ENCODE measurements at places on chromosomes 11 and 22.
A peak's percentile ranks its signal among the peaks of the same experiment; 100 is the strongest.

GRCh38 chr22:38886333-38886732 lies 14.3 kb upstream of the CBX6 start:
- DNase-seq, result no peak

- no peak for DNase-seq
Observed at GRCh38 chr11:69366591-69366990, 72.6 kb downstream of the MYEOV start.

DNA sequence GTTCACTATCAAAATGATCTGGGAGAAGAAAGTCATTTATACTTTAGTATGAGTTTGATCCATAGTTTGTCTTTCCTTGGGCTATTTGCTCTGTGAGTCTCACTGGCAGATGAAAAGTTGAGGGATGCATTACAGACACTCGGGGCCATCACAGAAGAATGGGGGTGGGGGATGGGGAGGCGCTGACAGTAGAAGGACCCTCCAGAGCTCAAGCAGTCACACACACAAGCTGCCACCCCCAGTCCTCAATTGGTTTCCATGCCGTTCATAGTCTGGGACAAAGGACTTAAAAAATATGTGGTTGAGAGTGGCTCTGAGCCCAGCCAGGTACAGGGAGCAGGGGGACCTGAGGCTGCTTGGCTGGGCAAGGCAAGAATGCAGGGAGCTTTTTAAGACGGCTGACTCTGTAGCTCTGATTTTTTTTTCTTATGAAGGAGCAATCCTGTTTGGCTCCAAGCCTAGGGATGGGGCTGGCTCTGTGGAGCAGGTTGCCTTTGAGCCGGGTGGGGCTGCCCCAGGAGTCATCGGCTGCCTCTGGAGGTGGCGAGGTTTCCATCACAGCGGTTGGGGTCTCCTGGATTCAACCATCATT lies 13.3 kb upstream of the ANO1 start:
- DNase-seq, result peak; percentile 5

GRCh38 chr22:25219211-25219689 lies at the start of gene CRYBB2:
Gene CRYBB2, plus strand, starts transcription at chr22:25219639. Its CDS starts 1,791 bp downstream, at chr22:25221430.
- no peak for DNase-seq

DNA sequence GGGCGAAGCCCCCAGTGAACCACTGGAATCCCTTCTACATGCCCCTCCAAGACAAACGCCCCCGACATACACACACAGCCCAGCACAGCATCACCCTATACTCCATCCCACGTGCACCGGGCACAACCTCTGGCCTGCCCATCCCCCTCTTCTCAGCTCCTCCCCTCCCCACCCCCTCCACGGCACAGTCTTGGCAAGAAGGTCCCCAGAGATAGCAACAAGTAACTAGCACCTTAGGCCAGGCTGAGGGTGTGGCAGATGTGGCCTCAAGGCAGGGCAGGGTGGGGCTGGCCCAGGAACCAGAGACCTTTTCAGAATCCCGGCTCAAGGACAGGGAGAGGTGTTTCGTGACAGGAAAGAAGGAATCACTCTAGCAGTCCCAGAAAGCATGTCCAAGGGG lies 54.3 kb downstream of the CYTH4 start:
- no peak for DNase-seq

GRCh38 chr11:85076535-85077330 lies 550.4 kb downstream of the DLG2 start:
- no peak for DNase-seq

DNA sequence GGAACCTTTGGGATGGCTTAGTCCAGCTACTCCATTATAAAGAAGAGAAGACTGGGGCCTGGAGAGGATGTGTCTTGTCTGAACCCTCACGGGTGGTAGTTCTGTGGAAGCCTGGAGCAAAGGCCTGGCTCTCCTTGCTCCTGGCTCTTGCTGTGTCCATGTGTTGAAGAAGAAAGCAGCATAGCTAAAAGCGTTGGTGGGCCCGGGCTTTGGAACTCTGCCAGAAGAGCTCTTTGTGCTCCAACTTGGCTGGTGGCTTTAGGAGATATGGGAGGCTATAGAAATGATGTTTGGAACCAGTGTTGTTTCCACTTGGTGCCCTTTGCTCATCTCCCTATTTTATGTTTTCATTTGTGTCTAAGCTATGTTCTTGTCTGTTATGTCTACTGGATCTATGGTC lies 131.1 kb downstream of the DBX1 start:
- DNase-seq, result no peak

DNA sequence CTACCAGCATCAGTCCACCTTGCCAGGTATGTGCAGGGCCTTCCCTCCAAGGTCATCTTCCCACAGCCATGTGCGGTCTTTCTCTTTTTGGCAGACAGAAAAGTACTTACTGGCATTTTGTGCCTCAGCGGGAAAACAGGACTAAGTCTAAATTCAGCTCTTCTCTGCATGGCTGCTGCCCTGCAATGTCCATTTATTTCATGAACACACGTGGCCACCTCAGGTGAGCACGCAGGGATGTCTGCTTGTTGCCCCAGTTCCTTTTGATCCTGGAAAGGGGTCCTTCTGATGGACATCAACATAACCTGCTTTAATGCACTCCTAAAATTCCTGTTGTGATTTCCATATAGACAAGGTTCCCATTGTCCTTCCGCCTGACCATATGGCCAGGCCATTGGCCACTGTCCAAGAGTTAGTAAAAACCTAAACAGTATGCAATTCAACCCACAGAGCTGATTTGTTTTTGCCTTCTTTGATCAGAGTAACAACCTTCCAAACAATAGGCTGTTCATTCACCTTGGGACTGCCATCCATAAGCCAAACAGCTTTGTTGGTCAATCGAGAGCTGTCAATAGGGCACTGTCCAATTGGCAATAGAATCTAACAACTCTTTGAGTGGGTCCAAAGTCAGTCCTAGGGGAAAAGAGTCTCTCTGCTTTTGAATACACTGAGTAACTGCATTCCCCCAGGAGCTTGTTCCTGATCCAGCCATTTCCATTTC lies 5.9 kb downstream of the TREH start:
- DNase-seq, result no peak

DNA sequence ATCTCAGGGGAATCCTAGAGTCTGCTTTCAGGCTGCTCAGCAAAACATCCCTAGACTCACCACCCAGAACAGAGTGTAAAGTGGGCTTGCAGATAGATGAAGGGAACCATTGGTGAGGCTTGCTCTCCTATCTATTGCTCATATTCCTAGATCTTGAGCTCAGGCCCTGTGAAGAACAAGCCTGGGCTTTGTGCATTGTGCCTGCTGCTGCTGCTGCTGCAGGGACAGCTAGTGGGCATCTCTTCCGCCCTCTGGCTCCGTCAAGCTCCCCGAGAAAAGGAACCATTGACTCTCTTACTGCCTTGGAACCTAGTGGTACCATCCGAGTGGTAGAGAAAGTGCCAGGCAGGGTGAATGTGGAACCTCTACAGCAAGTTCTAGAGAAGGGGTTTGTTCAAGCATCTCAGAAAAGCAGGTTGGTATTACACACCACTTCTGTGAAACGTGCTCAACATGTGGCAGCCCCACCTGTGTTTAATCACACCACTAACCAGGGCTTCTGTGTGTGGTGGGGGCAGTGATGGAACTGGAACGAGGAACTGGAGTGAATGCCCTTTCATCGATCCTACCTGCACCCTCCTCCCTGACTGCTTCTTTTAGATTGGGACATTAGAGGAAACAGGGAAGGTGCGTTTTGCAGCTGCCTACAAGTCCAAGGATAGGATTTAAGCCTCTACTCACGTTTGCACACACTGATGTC lies 4.4 kb downstream of the BACE1-AS start:
- DNase-seq, result no peak

- no peak for DNase-seq
Observed at GRCh38 chr22:44128958-44129618, 51.6 kb upstream of the PARVG start.

DNA sequence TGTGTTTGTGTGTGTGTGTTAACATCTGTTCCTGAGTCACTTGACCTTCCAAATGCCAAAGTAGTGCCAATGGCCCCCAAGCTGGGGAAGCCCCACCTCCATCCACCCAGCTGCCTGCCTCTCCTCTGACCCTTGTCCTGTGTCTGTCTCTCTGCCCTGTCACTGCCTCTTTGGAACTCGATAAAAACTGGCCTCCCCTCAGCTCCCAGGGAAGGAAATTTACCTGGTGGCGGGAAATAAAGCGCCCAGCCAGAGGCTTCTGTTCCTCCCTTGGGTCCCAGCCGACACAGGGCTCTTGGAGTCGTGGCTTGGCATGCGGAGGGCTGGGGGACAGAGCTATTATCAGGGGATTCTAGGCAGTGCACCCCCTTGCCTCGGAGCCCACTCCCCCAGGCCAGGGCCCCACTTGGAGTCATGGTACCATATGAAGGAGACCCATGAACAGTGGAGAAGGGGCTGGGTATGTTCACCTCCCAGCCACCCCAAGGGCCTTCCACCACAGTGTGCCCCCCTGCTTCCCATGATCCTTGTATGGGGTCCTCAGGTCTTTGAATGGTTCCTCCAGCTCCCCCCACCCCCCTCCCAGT lies 6.2 kb downstream of the KCNC1 start:
- no peak for DNase-seq

DNA sequence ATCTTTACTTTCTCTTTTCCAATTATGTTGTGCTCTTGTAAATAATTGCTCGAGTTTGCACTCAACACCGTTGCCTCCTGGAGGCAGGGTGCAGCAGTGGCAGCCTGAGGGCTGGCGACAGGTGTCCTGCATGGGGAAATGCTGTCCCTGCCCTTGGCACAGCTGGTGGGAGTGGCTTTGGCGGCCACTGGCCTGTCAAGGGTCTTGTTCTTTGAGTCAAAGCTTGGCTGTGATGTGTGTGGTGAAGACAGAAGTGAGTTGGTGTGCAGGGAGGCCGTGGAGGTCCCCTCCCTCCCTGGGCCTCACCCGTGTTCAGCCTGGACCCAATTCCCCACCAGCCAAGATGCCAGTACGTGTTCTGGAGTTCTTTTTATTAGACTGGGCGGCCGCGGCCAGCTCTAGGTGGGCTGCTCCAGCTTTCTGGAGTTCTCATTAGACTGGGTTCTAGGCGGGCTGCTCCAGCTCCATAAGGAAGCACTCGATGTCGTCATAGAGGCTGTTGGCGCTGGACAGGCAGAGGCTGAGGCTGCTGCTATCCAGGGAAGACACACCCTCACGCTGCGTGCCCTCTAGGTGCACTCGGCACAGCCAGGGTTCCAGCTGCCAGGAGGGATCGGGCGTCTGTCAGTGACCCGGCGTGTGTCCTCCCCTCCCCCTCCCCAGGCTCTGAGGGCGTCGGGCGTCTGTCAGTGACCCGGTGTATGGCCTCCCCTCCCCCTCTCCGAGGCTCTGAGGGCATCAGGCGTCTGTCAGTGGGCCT lies 3.4 kb downstream of the IRF7 start:
- peak; percentile 44 for DNase-seq

DNA sequence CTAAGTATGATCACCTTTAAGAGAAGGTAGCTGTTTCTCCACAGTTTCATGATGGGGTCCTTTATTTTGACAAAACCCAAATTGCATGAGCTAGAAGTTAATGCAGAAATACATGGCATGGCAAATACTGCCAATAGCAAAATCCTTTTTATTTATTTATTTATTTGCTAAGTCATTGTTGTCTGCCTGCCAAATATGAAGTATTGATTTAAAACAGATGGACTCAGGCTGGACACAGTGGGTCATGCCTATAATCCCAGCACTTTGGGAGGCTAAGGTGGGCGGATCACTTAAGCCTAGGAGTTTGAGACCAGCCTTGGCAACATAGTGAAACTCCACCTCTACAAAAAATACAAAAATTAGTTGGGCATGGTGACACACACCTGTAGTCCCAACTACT lies 52.4 kb downstream of the LARGE2 start:
- no peak for DNase-seq

- no peak for DNase-seq
Observed at GRCh38 chr11:26199331-26200095, 132.4 kb upstream of the ANO3 start.

GRCh38 chr22:23104187-23104971 lies 34.1 kb downstream of the GNAZ start:
- no peak for DNase-seq

- no peak for DNase-seq
Observed at GRCh38 chr11:91163619-91164451, 941.0 kb upstream of the CHORDC1 start.

GRCh38 chr22:42039271-42039670 lies 31.3 kb downstream of the NAGA start:
- DNase-seq, result no peak

- peak; percentile 35 for DNase-seq
Observed at GRCh38 chr22:40055143-40055883, 60.6 kb downstream of the FAM83F start.

- no peak for DNase-seq
Observed at GRCh38 chr22:24101966-24102365, 79.3 kb upstream of the SUSD2 start.

DNA sequence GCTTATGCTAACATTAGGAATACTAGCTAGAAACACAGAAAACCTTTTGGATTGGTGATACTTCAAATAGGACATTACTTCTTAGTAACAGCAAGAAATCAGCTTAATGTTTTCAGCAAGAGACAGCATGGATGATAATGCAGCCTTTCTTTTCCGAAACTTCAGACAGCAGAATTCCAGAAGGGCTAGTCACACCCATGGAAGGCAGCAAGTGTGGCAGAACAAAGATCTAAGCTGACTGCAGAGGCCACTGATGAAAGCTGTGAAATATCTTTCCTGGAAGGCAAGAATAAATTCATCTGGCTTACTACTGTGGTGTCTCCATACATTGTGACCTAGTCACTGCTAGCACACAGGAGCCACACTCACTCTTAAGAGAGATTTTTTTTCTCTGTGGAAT lies 100.3 kb downstream of the CCDC83 start:
- no peak for DNase-seq
